Foreskin fibroblast (primary cell): ENCODE measurements at places on chromosomes 4 and X.
A peak's percentile ranks its signal among the peaks of the same experiment; 100 is the strongest.

GRCh38 chr4:145418739-145419138 lies 62.9 kb upstream of the SMAD1 start:
- DNase-seq, result no peak

- DNase-seq, result no peak
These were observed 84.4 kb downstream of the EFNB1 start for GRCh38 chrX:68913249-68913547.

GRCh38 chr4:8834681-8835220 lies 36.9 kb downstream of the HMX1 start:
- DNase-seq, result no peak

GRCh38 chrX:53713987-53714579 lies 27.6 kb upstream of the HUWE1 start:
- DNase-seq, result no peak

GRCh38 chr4:88910101-88910500 lies 146.9 kb downstream of the FAM13A start:
- no peak for DNase-seq

- DNase-seq, result no peak
These were observed 17.6 kb upstream of the PRRG1 start for GRCh38 chrX:37331546-37331945.

DNA sequence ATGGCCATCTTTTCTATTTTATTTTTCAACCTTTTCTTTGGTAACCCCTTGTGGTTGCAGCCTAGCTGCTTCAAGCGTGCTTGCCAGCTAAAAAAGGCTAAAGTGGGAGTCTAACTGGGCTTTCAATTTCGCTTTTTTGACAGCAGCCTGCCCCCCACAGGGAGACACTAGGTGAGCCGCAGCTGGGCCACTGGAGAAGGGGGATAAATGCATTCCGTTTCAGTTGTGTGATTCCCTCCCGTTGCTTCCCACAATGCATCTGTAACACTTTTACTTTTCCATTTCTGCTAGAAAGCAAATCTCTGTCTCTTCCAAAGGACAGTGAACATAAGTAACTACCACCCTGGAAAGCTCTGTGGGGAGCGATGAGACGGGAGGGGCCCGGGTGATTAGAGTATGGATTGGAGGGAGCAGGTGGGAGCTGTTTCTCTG lies 86.3 kb upstream of the RAPGEF2 start:
- DNase-seq, result no peak

DNA sequence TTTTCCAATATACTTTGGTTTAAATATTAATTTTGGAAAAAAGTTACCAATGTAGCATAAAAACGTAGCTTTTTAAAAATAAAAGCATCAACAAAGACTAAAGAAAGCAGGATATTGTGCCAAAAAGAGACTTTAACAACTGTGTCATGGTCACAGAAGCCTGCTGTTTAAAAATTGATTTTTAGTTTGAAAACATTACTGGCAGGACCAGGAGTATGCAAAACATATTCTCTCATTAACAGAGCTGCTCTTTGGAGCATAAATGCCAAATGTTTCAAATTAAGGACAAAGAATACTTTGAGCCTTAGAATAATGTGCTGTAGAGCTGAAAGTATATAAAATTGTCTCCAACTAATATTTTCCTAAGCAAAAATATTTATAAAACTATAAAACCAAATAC lies 279.0 kb downstream of the ARAP2 start:
- no peak for DNase-seq

DNA sequence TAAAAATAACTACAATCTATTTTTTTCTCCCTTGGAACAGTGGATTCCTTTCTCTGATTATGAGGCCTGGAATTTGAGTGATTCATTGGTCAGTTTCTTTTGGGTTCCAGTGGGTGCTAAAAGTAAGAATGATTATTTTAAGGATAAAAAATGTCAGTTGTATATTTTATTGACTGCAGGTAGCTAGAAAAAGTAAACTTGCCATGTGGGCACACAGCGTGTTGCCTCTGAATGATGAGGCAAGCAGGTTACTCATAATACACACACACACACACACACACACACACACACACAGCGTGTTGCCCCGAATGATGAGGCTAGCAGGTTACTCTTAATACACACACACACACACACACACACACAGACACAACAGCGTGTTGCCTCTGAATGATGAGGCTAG lies 13.8 kb downstream of the GALNT7 start:
- peak; percentile 76 for DNase-seq

DNA sequence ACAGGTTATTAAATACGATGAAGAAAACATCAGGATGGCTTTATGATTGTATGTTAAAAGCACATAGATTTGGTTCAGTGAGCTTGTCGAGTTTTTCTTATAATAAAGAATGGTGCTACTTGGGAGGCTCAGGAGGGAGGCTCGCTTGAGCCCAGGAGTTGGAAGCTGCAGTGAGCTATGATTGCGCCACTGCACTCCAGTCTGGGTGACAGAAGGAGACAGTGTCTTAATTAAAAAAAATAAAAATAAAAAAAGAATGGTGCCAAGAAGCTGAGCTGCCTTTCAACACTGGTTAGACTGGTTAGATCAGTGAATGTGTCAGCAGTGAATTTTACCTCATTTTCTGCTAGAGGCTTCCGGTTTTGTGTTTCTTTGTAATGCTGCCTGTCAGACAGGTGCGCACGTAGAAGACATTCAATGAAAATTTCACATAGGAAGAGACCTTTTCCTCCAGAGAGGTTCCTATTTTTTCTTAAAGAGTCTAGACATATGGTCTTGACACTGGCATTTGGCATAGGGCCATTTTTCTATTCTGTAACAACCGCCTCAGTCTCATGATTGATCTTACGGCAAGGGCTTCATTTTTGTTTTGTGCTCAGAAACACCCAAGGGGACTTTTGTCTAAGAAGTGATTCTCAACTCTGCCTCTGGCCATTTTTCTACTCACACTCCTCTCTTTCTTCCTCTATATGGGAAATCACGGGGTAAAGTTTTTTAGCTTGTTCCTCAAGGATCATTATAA lies 15.0 kb upstream of the ARSF start:
- no peak for DNase-seq

GRCh38 chrX:8914681-8915080 lies 113.5 kb upstream of the FAM9A start:
- DNase-seq, result no peak

DNA sequence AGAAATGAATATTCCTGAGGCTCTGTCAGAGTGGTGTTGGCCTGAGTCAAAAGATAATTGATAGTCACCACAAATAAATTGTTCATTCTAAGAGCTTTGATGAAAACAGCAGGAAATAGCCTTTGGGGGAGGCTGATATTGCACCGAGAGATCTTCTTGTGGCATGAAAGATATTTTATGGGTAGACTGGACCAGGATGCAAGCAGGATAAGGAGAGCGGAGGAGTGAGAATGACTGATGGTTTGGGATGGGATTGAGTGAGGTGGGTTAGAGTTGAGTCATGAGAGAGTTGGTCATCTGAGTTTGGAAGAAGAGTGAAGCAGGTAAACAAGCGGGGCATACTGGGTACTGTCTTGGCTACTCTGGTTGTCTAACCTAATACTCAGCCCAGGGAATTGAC lies 88.7 kb downstream of the REPS2 start:
- DNase-seq, result no peak

DNA sequence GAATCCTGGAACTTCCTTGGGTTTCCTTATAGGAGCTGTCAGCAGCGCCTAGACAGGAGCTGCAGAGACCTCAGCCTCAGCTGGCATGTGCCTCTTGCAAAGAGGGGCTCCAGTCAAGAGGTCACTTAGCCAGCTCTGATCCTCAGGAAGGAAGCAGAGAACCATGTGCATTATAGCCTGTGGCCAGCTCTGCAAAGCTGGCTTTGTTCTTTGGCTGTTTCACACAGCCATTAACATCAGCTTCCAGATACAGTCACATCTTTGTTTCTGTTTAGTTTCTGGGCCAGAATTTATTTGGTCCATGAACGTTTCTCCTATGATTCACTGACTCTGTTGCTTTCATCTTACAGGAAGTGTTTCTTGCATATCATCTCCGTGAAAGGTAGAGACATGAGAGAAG lies 92.4 kb downstream of the CC2D2A start:
- DNase-seq, result no peak

GRCh38 chrX:153465691-153466380 lies 4.5 kb downstream of the HAUS7 start:
- no peak for DNase-seq

DNA sequence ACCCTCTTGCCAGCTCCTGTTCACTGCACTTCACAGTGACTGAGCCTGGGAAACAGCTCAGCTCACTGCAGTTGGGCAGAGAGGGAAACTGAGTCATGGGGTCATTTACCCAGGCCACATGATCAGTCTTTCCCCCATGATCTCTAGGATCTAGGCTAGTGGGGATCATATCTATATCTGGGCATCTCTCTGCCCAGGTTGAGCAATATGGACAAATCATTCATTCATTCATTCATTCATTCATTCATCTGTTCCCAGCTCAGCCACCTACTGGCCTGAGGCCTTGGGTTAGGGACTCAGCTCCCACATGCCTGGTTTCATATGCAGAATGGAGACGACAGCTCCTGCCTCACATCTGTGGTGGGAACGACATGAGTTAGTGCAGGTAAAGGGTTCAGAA lies 45.3 kb upstream of the HMX1 start:
- no peak for DNase-seq

GRCh38 chrX:100512471-100512870 lies 72.3 kb upstream of the TNMD start:
- no peak for DNase-seq

- no peak for DNase-seq
These were observed 105.1 kb downstream of the NFKB1 start for GRCh38 chr4:102606261-102606660.

GRCh38 chr4:159966746-159967145 lies 863.9 kb downstream of the RAPGEF2 start:
- DNase-seq, result no peak

DNA sequence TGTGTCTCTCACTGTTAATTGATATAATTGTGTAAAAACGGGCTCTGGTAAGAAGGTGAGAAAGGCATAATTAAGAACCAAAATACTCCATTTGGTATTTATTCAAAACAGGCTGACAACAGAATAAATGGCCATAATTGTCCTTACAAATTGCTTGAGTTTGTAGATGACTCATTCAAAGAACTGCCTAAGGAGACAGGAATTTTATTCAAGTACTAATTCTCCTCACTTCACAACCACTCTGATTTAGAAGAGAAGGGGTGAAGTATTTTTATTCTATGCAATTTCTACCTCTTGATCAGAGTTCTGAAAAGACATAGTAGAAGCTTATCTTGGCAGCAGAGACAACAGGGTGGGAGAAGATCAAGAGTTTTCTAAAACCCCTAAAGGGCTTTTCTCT lies 43.1 kb downstream of the ATP11C start:
- DNase-seq, result no peak

GRCh38 chr4:37528166-37528885 lies 157.8 kb downstream of the RELL1 start:
- DNase-seq, result no peak

DNA sequence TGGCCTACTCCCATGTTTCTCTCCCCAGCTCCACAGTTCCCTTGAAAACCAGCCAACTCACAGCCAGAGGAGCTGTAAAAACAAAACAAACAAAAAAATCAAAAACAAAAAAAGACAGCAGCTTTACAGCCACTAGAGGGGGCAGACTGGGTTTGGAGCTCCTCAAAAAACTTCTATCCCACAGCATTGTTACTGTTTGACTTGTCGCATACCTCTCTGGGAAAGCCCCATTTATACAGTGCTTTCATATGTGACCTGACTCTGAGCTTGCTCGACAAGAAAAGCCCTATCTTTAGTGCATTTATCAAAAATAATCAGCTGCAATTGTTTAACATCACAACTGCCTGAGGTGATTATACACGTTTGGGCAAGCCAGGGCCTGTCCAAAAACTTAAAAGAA lies 21.6 kb downstream of the TSPAN6 start:
- peak; percentile 28 for DNase-seq

DNA sequence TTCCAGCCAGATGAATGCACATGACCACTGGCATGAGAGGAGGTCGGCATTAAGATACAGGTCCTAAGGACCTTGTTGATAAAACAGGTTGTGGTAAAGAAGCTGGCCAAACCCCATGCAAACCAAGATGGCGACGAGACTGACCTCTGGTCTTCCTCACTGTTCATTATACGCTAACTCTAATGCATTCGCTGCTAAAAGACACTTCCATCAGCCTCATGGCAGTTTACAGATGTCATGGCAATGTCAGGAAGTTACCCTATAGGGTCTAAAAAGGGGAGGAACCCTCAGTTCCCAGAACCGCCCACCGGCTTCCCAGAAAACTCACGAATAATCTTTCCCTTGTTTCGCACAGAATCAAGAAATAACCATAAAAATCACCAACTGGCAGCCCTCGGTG lies 182.4 kb downstream of the DHRSX start:
- DNase-seq, result no peak

- no peak for DNase-seq
These were observed 13.2 kb downstream of the CLNK start for GRCh38 chr4:10671366-10671765.

DNA sequence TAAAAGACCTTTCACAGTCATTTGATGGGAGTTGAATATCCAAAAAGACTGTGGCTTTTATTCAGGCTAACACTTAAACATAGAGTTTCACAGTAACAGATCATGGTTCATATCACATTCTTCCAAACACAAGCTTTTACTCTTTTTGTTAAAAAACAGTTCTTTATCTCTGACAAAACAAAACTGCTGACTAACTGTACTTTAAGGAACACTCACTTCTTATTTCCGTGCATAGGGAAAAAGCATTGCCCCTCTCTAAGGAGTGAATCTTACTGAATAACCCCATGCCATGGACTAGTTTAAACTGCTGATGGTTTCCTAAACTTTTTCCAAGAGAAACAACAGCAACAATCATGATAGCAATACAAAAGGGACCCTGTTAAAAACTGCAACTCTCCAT lies 297.0 kb upstream of the INTU start:
- DNase-seq, result no peak

GRCh38 chr4:47939456-47939855 lies 25.1 kb upstream of the NFXL1 start:
- no peak for DNase-seq

DNA sequence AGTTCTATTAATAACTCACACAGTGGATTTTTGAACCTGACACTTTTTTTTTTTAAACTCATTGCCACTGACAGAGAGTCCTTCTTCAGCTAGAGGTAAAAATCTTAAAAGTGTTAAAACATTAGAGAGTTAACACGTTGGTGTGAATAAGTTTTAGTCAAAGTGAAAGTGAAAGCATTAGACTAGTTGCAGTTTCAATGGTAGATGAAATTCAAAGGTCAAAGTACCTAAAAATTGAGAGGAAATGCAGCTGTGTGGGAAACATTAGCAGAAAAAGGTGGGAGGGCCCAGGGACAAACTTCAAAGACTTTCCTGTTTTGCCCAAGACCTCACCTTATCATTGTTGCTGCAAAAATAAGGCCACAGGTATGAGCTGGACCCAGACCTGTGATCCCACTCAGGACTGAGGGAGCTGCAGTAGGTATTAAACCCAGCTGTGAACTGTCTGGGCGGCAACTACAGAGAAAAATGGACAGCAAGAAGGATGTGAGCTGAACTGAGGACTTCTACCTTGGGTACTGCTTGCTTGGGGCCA lies 17.6 kb upstream of the GABRA4 start:
- DNase-seq, result no peak

GRCh38 chr4:107751670-107752069 lies 31.6 kb upstream of the PAPSS1 start:
- DNase-seq, result no peak
